ENCODE measurements at places on chromosomes 3 and 15.
A peak's percentile ranks its signal among the peaks of the same experiment; 100 is the strongest.

DNA sequence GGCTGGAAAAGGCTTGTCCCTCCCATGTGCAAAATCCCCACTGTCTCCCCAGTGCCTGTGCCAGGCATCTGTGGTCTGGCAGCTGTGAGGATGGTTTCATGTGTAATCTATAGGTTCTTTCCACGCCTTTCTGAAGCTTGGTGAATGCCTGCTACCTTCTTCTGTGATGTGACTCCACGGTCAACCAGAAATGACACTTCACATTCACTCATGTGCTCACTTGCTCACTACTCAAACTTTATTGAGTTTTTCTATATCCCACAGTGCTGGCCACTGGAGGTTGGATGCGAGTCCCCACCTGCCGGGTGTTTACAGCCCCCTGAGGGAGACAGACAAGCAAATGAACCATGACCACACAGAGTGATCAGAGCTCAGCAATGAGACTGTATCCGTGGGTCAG lies 27.9 kb upstream of the TLE3 start:
- no peak for DNase-seq

- DNase-seq = peak; percentile 68
Measured at GRCh38 chr3:193190146-193190786, 50.8 kb upstream of the PLAAT1 start.

GRCh38 chr3:65490114-65490513 lies 548.6 kb downstream of the MAGI1 start:
- DNase-seq = no peak

DNA sequence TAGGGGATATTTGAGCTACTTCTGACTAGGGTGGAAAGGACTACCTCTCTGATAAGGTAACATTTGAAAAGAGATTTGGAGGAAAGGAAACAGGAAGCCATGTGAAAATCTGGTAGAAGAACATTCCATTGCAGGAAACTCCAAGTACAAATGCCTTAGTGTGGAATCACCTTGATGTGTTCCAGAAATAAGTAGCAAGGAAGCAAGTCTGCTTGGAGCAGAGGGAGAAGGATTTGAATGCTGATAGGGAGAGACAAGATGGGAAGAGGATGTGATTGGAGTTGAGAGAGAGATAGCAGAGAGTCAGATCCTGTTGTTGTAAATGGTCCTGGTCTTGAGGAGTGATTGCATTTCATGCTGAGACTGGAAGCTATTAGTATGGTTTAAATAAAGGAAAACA lies 335.1 kb upstream of the DCBLD2 start:
- DNase-seq = no peak

GRCh38 chr15:78000927-78001249 lies 76.6 kb downstream of the TBC1D2B start:
- no peak for DNase-seq

DNA sequence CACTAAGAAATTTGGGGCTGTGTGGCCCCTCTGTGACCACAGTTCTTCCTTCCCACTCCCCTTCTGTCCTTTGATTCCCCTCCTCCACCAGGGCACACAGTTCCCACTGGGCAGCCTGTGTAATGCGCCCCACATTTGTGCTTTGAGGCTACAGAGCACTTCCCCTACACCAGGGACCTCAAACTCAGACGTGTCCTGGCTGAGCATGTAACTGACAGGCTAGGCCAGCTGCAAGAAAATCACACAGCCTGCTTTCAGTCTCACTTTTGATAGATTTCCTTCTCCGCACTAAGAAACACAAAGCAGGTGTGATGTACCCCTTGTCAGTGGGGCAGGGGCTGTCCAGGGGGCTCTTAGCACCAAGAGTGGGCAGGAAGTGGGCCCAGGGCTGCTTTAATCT lies 29.6 kb downstream of the PRKCD start:
- DNase-seq = no peak

GRCh38 chr15:29285386-29285785 lies 15.8 kb upstream of the NSMCE3 start:
- DNase-seq = no peak

DNA sequence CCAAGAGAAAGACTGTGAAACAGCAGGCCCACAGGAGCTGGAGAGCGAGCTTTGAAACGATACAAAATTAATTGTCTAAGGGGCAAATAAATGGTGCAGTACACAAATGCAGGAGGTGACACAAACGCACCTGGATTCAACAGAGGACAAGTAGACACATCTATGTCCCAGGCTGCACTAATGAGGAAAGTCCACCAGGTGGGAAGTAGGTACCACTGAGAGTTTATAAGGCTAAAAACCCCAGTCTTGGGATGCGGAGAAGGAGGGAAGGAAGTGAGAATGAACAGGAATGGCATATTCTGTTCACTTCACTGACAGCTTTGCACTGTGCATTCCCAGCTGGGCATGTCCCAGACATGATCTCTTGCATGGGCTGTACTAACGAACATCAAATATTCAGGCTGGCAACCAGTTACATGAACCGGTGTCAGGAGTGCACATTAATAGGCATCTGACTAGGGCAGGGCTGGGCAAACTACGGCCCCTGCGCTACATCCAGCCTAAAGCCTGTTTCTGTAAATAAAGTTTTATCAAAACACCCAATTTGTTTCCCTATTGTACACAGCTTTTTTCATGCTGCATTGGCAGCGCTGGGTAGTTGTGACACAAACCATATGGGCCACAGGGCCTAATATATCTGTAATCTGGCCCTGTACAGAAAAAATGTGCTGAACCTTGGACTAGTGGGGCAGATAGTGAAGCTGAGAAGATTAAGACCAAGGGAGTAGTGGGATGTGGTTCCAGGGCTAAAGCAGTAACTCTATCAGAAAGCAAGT lies 107.0 kb downstream of the IGF2BP2 start:
- no peak for DNase-seq

DNA sequence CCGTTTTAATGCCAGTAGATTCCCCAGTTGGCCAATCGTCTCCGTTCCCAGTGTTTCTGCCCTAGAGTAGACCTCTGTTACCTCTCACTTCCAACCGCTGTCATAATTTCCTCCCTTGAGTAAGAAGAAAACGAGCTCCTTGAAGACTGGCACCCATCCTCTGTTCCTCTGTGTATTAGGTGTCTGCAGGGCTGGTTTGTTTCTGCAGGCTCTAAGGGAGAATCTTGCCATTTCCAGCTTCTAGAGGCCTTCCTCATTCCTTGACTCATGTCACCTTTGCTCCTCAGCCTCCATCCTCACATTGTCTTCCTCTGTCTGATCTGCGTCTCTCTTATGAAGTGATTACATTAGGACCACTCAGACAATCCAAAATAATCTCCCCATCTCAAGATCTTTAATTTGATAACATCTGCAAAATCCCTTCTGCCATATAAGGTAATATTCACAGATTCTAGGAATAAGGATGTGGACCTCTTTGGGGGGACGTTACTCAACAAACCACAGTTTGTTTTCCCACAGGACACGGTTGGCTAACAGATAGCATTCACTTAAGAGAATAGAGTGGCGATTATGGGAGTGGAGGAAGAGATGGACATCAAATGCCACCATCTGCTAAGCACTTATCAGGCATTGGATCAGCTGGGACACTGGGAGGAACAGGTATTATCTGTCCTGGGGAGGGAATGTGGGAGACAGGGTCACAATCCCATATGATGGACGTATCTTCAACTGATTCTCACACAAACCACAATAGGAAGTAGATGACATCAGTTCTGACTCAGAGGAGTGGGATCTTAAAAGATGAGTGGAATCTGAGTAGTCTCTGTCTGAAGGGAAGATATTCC lies 17.1 kb downstream of the ARHGAP31 start:
- no peak for DNase-seq

DNA sequence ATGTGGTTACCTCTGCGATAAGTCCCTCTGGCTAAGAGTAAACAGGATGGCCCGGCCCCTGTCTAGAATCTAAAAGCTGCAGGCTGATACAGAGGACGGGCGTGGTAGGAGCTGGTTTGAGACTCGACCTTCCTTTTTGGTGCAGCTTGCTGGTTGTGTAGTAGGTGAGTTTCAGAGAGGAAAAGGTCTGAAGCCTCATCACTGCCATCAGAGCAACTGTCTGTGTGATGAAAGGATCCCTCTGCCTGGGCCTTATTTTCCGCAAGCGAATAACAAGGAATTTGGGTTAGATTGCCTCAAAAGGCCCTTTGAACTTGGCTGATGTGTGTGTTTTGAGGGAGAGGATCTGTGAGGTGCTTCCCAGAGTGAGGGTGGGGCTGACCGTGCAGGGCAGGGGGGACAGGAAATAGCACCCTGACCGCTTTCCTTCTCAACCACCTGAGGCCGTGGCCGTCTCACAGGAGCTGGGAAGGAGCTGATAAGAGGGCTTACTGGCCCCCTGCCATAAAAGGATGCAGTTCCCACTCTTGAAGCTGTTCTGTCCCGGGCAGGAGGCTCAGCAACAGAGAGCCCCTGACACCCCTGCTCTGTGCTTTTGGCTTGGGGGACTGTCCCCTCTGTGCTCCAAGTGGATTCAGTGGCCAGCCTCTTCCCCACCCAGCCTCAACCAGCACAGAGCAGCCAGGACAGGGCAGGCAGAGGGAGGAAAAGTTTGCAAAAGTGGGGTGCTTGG lies 45.6 kb upstream of the TFRC start:
- no peak for DNase-seq

Measured in NCI-H1092 treated with DMSO at 0.1 percent for 48 hours (cell line).